ENCODE measurements at places on chromosomes 13 and 19.
A peak's percentile ranks its signal among the peaks of the same experiment; 100 is the strongest.

GRCh38 chr19:56918682-56919307, 78.3 kb upstream of the PEG3 start:
- DNase-seq, result no peak

DNA sequence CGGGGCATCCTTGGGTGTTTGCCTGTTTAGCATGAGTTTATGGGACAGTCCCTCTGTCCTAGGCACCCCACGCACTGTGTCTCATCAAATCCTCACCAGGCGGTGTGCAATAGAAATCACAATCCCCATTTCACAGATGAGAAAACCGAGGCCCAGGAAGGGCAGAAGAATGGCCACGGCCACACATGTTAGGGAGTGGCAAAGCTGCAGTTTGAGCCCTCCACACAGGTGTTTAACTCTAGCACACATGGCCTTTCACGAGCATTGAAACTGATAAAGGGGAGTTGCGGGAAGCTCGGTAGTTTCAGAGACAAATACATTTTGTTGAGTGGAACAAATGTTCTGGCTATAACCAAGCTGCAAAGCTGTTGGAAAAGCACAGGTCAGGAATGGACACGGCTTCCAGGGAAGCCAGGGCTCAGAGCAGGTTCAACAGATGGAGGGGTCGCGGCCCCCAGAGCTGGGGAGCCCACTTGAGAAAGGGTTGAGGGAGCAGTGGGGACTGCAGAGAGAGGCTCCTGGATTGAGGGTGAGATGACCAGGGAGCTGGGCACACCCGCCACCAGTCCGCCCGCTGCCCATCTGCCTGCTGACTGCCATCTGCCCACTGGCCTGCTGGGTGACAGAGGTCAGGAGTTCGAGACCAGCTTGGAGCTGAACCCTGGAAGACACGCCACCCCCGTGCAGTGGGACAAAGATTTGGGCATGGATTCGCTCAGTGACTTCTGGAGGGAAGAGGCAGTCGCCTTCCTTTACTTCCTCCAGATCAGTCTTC, 154.7 kb downstream of the URI1 start:
- DNase-seq, result no peak

DNA sequence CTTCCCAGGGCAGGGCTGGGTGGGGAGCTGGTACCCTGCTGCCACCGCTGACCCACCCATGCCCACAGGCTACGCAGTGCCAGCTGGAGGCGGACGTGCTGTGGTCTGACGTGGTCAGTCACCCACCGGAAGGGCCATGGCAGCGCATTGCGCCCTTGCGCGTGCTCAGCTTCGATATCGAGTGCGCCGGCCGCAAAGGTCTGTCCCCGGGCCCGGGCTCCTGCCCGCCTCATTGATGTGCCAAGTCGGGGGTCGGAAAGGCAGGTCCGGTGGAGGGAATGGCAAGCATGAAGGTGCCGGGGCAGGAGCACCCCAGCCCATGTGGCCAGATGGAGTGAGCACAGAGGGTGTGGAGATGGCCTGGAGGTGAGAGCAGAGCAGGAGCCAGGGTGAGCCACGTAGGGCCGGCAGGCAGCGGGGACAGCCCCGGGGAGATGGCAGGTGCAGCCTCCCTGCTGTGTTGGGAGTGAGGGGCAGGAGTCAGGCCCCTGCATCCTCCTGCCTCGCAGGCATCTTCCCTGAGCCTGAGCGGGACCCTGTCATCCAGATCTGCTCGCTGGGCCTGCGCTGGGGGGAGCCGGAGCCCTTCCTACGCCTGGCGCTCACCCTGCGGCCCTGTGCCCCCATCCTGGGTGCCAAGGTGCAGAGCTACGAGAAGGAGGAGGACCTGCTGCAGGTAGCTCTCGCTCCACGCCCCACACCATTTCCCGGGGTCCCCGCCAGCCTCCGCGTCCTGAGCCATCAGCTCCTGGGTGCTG, 16.0 kb upstream of the SPIB start:
- DNase-seq, result no peak

DNA sequence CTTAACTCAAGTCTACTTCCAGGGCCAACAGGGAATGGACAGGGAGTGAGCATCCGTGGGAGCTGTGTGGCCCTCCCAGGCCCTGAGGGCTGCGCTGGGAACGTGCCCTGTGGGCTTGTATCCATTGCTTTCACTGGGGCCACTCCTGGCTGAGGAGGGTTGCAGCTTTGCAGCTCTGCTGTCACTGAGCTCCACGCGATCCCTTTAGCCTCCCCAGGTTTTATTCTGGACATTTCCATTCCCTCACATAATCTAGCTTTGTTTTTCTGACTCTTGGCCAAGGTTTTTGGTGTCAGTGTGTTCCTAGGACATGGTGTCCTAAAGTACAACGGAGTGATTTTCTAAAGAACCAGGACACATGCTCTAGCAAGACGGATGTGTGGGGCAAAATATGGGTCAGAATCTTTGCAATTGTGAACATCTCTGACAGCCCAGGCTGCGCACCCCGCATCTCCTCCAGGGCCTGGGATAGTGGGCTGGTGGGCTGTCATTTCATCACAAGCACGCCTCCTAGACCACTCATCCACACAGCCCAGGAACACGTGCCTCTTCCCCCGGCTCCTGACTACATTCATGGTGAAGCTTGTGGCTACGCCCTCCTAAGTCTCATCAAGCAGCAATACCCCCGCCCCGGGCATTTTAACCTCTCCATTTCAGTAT, 28.0 kb downstream of the GGACT start:
- DNase-seq, result no peak

DNA sequence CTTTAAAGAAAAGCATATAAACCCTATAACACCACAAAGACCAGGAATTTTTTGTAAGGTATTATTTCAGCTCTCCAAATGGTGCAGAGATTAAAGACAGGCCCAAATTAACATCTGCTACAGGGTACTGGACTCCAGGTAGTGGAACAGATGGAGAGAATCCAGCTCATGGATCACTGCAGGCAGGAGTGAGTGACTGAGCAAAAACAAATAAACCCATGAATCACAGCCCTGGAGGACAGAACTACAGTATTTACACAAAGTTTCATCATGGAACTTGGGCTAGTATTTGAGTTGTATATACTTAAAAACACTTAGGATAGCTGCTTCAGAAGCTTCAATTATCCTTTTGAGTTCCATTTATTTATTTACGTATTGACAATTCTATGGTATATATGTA, 132.8 kb upstream of the SPRY2 start:
- DNase-seq, result peak; percentile 3

Measured in EH (cell line).